ENCODE measurements at places on chromosomes 5 and 9.

DNA sequence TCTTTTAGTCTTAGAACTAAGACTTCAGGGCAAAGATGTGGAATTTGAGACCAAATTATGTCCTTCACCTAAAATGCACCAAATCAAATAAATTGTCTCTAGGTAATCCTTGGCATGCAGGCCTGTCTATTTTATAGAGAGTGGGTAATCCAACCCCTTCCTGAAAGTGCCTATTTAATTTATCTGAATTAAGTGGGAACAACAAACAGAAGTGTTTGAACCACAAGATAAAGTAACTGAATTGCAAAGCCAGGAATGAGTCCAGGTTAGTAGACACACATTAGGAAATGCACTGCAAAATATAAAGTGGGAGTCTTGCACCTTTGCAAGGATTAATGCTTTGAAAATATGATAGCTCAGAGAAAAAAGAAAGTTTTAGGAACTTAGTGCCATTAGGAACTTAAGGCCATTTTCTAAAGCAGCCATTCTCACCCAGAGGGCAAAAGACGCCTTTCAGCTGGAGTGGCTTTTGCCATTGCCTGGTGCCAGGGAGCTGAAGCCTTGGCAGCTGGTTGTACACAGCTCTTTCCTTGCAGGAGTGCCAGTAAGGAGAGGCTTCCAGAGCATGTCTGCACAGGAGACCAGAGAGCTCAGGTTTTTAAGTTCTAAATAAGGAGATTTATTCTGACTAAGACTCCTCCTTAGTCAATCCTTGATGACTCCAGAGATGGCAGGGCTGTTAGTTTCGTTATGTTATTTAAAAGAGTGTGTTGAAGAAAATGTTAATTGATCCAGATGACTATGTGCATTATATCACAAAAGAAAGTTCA, 151.7 kb upstream of the ELL2 start:
- no peak for DNase-seq

- DNase-seq = no peak
Observed at GRCh38 chr5:14483504-14484157, 98.0 kb upstream of the OTULINL start.

GRCh38 chr5:9194509-9194908, 351.4 kb downstream of the SEMA5A start:
- no peak for DNase-seq

DNA sequence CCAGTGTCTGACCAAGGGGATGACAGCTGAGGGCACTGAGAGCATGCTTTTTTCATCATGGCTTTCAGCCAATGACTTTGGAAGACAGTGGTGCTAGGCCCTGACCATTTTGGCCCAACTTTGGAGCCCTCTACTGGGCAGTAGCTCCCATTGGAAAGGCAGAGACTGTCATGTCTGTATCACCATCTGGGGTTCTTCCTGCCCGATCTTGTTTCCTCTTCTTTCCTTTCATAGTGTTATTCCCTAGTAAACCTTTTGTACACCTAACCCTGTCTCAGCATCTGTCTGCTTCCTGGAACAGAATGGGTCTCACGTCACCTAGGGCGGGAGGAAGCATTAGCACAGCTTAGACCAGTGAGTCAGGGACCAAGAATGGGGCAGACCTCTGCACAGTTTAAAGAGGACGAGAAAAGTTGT, 97.4 kb upstream of the MAST4 start:
- DNase-seq = no peak

- DNase-seq = no peak
Observed at GRCh38 chr5:86981898-86982297, 285.8 kb upstream of the RASA1 start.

Data from type B pancreatic cell (in vitro differentiated cells).